Activated naive CD8-positive, alpha-beta T cell treated with anti-CD3 and anti-CD28 coated beads, Interleukin-2, amount 50 U/mL, for 16 hours (primary cell): ENCODE measurements at places on chromosomes 4 and X.

DNA sequence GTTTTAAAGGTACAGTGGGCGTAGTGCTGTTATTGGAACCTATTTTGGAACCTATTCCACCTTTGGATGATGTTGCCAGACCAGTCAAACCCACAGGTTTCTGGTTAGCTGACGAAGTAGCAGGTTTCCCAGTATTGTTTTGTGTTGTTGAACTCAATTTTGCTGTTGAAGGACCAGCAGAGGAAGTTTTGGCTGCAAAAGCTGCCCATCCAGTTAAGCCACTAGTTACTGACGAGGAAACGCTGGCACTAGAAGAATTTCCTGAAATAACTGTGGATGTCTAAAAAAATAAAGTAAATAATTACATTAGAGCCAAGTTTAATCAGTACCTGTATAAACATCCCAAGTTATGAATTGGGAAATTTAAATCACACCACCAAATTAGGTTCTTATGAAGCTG lies 25.5 kb downstream of the INTS12 start:
- DNase-seq = no peak

GRCh38 chr4:24659241-24659961 lies 75.0 kb upstream of the DHX15 start:
- DNase-seq = no peak

DNA sequence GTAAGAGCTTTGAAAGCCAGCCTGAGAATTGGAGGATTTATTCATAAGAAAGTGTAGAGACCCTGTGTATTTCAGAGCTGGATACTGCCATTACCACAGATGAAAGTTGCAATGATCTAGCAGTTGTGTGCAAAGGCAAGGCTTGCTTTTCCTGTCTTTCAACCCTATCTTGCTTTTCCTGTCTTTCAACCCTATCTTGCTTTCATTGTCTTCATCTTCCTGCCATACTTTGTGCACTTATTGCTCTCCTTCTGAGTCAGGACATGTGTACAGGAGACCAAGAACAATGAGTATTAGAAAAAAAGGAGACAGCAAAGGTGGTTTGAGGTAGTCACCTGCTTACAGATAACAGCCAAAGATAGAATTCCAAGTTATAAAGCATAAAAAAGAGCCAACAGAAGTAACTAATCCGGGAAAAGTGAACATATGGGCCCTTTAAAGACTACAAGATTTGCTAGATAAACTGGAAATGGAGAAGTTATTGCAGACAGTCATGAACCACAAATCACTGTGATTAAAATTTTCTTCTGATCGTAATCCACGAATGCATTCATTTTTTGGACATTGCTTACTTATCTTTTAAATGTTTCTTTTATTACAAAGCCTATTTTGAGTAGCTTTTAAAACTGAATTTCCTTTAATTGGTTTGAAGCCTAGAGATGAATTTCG lies 17.2 kb downstream of the C1QTNF7 start:
- no peak for DNase-seq

GRCh38 chr4:8547912-8548730 lies 32.1 kb upstream of the GPR78 start:
- DNase-seq = no peak

GRCh38 chr4:156838761-156839160 lies 132.8 kb downstream of the PDGFC start:
- DNase-seq = no peak

DNA sequence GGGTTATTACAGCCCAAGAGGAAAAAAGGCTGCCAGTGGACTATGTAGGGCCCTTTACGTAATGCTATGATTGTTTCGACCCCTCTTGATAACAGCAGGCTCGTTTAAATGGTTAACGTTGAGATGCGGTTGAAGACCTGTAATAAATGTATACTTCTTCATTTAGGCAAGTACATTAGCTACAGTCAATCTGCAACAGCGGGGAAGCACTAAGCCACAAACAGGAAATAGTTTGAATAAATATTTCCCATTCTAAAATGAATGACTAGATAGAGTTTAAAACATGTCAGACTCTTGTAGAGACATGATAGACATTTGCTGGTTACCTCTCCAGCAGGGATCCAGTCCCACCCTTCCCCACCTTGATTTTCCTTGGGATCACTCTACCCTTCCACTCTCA lies 38.1 kb upstream of the STIM2 start:
- no peak for DNase-seq

DNA sequence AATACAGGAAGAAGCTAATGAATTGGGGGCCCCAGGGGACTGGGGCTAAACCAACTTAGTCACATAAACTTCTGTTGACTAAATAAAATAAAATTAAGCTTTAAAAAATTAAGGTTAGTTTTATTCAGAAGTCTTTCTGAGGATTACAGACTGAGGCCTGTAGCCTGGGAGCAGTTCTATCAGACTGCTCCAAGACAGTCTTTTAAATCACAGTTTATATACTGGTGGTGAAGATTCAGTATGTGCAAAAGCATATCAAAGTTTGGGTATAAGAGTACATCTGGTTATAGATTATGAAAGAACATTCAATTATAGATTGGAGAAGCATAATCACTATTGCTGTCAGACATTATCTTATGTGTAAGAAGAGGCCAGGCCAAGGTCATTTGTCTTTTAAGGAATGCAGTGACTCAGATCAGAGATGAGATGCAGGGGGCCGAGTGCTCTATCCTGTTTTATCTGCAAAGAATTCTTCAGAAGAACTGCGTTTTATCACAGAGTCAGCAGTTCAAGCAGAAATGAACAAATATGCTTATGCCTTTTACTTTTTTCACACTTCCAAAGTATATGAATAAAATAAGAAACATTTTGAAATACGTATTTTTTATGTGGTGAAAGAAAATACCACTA lies 109.4 kb downstream of the PDHA2 start:
- no peak for DNase-seq

- DNase-seq = no peak
These were observed 82.9 kb upstream of the TAB3 start for GRCh38 chrX:30971774-30972603.

DNA sequence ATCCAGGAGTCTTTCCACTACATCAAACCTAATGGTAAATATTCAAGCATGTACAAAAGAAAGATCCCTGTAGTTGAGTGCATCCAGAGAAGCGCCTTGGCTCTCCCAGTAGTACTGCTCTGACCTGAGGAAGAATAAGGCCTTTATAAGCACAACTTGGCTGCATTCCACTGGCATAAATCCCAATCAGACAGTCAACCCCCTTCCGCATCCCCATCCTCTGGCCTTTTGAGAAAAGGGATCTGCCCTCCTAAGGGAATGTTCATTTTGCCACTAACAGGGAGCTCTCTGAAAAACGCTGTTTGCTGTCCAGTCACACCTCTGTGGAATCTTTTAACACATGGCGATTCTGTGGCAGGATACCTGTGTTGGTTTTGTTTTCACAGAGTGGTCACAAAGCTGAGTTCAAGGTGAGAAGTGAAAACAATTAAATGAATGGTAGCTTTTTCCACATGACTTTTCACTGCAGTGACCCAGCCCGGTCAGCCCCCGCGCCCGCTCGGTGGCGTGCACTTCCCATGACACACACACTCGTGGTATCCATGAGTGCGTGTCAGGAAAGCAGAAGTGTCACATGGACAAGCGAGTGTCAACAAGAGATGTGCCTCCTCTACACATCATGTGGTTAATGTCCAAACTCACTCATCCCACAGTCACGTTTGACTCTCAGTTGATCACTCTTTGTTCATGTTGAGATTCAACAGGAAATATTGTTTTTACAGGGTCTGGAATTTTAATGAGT lies 112.2 kb upstream of the ENPP6 start:
- DNase-seq = no peak

DNA sequence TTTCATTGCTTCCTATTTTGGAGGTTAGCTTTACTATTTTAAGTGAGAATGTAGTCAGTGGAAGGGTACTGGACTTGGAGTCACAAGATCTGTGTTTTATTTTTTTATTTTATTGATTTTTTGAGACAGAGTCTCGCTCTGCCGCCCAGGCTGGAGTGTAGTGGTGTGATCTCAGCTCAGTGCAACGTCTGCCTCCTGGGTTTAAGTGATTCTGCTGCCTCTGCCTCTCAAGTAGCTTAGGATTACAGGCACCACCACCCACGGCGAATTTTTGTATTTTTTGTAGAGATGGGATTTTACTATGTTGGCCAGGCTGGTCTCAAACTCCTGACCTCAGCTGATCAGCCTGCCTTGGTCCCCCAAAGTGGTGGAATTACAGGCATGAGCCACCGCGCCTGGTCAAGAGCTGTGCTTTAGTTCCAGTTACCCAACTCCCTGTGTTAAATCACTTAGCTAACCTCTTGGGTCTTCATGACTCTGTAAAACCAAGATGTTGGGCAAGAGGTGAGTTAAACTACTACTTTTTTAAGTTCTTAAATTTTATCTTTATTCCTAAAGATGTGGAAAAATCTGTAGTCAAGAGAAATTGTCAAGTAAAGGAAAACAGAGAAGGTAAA lies 11.2 kb downstream of the USP9X start:
- DNase-seq = no peak

DNA sequence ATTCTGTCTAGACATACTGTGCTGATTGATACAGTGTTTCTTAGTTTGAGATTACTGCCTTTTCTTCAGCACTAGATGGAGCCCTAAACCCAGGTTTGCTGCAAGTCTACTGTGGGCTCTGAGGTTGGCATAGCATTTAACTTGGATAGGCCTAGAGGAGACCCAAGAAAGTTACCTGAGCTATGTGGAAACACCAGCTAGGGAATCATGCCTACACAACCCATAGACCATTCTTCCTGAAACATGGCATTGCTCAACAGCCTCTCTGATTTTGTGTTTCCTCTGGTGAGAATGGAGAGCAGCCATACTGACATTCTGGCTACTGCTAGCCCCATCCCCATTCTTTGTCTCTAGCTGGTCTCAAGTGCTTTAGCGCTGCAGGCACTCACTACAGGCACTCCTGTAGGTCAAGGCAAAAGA lies 287.7 kb upstream of the PCDH18 start:
- DNase-seq = no peak

GRCh38 chr4:80461412-80461811 lies 125.9 kb downstream of the CFAP299 start:
- DNase-seq = no peak

DNA sequence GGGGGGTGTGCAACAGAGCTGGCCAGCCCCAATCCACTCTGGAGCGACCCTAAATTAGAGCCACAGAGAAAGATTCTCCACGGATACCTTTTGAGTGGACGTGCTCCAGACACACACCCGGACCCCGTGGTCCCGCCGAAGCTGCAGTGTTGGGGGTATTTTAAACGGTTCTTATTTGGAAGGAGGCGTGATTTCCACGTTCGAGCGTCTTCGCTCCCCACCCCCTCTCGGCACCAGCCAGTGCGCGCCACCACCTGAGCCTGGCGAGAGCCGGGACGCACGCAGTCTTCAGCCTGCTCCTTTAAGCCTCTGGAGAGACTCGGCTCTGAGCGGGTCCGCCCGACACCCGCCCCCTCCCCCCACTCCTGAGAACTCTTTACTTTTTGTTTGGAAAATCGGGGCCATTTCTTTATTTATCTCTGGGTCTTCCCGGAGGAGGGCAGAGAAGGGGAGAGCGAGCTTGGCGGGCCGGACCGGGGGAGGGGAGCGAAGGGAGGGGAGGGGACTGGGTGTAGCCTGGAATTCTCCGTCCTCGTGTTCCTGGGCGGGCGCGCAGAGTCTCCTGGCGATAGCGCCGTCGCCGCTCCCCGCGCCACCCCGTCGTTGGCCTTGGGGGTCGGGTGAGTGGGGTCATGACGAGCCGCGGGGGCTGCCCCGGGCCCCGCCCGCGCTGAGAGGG lies 668 bp upstream of the PTCHD1 start:
- DNase-seq = no peak

DNA sequence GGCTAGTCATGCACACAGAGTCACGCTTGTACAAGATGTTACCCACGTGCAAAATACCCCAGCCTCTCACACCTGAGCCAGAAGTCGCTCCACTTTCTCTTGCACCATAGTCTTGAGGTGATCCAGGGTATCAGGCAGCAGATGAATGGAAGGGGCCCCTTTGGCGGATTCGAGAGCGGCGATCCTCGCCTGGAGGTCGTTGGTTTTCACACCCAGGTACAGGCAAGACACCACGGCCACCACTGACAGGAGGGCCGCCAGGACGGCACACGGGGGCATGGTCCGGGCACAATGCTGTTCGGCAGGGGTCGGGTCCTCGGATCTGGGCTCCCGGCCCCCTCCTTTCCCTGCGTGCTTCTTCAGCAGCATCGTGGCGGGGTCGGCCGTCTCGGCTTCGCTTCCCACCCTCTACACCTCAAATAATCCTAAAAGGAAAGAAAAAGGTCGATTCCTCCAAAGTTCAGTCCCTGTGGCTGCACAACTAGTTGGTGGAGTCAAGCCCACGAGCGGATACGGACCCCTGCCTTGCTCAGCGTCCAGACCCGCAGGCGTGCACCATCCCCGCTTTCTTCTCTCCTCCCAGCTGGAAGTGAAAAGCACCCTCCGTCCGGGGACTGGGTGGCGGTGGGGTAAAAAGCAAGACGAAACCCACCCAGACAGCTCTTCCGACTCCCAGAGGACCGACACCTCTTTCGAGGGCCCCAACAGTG lies 652 bp downstream of the COL25A1 start:
- no peak for DNase-seq

DNA sequence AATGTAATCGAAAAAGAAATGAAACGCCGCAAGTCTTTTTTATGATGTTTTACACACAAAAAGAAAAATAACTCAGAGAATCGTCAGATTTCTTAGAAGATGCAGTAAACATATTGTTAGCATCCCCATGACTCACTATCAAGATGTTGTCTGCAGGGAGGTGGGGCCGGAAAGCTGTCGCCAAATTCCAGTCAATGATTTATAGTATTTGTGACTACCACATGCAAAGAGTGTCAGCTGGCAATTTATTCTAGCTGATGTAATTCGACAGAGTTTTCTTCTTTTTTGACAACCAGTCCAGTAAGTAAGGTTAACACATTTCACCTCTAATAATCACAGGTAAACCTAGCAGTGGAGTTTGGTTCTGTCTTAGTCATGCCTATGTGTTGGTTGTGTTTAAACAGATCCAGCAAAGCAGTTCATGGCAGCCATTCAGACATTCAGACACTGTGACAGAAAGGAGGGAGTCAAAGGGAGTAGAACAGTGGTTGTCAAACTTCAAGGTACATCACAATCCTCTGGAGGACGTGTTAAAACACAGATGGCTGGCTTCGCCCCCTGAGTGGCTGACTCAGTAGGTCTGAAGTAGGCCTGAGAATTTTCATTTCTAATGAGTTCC lies 19.8 kb upstream of the PPP1R2C start:
- DNase-seq = no peak

- DNase-seq = no peak
These were observed 23.9 kb upstream of the FGFBP2 start for GRCh38 chr4:15986907-15987306.

GRCh38 chr4:74619931-74620702 lies 174.2 kb downstream of the BTC start:
- DNase-seq = no peak

DNA sequence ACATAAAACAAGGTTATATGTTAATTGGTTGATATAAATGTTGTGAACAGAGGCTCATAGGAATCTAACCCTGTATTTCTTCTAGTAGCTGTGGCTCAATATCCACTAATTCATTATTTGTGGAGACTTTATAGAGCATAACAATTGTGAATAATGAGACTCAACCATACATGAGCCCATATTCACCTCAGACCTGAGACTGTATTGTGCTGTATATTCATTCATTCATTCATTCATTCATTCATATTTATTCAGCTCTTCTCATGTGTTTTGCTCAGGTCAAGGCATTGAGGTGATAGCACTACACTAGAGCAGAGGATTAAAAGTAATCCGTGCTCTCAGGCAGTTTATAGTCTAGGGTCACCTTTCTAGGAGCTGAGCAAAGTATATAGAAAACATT lies 24.5 kb upstream of the ANXA3 start:
- DNase-seq = no peak
